ENCODE measurements at places on chromosomes 3 and 15.

GRCh38 chr3:18526667-18527066, 101.5 kb upstream of the SATB1 start:
- no peak for DNase-seq

- no peak for DNase-seq
These were observed 158.8 kb downstream of the KLF13 start for GRCh38 chr15:31485431-31485830.

DNA sequence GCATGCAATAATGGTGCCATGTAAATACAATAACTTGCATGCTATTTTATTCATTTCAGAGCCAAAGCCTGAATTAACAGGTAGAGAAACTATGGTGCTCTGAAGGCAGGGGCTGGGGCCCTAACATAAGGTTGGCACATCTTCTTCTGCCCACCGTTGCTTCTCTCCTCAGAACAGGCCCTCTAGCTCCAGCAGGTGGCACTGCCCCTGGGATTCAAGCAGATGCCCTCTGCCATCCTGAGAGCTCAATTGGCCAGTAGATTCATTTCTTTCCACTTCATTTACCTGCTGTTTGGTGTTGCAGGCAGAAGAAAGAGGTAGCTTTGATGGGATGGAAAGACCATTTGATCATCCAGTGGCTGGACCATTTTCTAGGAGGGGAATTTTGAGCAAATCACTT, 130.5 kb downstream of the FOXB1 start:
- DNase-seq, result no peak

DNA sequence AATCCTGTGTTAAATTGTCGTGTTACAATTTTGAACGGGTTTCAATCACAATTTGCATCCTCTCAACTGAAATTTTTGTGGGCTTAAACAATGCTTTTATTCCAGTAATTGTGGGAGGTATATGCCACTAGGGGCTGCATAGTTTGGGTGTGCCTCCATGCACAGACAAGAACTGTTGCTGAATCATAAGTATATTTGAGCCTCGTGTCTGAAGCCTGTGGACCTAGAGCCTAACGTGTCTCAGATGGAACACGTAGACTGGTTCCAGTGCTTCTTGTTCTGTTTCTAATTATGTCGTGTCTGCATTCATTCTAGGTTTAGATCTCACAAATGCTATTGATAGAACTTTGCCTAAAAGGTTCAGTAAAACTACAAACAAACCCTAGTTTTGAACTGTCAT, 363.4 kb downstream of the RBMS3 start:
- DNase-seq, result no peak

DNA sequence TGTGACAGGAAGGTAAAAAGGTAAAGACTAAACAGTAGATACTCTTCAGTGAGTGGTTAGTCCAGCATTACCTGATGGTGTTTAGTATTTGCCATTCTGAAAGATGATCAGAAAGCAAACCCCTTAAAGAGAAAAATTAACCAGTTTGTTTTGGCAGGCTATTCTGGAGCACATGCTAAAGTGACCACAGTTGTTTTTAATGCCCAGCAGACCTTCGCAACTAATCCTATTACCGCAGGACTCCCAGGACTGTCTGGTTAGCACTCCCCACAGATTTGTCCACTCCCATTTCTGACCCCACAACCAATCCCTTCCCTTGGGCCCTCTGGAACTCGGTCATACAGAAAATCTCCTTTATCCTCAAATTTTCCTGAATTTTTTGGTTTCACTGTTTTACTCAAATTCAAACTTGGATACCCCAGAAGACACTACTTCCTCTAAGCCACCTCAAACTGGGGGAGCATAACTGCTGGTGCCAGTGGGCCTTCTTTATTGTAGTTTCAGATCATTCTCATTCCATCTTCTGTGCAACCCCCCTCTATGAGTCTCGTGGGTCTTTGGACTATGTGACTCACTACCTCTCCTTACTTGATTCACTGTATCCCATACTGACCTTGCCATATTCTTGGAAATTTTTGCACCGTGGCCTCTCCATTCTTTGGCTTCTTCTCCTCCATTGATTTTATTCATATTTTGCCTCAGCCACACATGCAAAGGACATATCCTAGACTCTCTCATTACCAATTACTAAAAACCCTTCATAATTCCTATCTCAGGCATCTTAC, 104.4 kb downstream of the RBMS3 start:
- no peak for DNase-seq

GRCh38 chr15:87477737-87478686, 778.5 kb downstream of the NTRK3 start:
- DNase-seq, result no peak

DNA sequence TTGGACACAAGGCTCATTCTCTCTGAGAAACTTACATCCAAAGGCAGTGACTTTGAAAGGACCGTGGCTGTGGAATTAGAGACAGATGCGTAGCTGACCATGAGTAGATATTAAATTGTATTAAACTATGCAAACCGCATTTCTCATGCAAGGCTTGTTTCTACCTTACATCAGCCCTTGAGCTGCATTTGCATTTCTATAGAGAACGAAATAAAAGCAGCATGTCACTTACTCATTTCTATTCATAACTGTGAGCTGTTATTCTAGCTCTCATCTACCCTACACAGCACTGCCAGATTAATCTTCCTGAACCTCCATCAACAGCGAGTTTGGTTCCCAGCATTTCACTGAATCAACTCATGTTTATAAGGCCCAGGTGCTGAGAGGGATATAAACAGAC, 72.3 kb downstream of the THSD4 start:
- no peak for DNase-seq

DNA sequence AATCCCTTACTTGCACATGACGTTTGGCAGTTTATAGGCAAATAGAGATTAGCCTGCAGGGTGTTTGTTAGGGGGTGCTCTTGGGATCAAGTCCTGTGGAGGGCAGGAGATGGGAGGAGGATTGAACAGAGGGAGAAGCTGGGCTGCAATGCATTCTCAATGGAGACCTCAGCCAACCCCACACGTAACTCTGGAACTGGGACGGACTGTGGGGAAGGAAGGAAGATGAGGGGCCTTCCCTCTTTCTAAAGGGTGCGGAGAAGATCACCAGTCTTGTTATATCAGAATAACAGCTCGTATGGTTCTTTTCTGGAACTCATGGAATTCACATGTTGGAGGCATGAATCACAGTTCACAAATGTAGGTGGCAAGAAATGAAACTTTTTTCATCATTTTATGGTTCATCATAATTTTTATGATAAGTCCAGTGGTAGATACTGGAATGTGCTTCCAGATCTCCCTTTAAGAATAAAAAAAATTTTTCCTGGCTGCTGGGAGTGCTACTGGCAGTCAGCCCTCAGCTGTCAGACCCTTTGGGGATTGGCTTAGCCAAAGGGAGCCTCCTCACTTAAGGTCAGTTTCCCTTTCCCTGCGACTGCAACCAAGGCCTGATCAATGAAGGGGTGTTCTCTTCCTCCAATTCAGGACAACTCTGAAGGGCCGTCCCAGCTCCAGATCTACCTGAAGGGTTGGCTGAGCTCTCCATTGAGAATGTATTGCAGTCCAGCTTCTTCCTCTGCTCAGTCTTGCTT, 20.5 kb upstream of the LYZL4 start:
- DNase-seq, result no peak

DNA sequence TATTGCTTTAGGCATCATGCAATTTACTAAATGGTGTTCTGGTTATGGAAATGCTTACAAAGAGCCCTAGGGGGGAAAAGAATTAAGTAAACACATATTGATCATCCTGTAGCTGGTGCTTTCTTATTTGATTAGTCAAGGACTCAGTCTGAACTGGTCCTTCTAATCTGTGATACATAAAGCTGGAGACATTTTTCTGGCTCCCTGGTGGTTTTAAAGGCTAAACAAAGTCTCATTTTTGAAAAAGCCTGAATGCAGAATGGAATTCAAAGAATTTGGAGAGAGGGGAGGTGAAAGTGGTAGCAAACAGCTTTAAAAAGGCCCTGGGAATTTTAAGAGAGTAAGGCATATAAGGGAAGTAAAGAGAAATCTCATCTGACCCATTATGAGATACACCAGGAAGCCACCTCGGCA, 149.7 kb downstream of the RBMS3 start:
- DNase-seq, result no peak

- DNase-seq, result no peak
These were observed 354.3 kb upstream of the AGTR1 start for GRCh38 chr3:148343416-148343815.

GRCh38 chr3:191753196-191753595, 292.2 kb downstream of the PYDC2 start:
- DNase-seq, result no peak

DNA sequence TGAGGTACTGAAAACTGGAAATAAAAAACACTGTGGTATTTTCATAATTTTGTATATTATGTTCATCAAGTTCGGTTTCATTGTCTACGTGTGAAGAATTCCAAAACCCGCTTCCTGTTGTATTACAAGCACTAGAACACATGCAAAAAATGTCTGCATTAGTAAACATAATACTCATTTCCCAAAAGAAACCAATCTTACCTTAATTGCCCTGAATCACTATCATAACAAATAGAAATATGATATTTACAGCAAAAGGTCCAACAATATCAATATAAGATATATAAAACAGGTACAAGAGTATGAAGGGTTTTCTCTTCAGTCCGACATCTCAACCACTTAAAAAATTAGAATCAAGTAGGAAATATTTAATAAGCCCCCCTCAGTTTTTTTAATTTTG, 26.3 kb upstream of the GP5 start:
- no peak for DNase-seq

- no peak for DNase-seq
These were observed 121.4 kb downstream of the RFTN1 start for GRCh38 chr3:16392065-16392464.

DNA sequence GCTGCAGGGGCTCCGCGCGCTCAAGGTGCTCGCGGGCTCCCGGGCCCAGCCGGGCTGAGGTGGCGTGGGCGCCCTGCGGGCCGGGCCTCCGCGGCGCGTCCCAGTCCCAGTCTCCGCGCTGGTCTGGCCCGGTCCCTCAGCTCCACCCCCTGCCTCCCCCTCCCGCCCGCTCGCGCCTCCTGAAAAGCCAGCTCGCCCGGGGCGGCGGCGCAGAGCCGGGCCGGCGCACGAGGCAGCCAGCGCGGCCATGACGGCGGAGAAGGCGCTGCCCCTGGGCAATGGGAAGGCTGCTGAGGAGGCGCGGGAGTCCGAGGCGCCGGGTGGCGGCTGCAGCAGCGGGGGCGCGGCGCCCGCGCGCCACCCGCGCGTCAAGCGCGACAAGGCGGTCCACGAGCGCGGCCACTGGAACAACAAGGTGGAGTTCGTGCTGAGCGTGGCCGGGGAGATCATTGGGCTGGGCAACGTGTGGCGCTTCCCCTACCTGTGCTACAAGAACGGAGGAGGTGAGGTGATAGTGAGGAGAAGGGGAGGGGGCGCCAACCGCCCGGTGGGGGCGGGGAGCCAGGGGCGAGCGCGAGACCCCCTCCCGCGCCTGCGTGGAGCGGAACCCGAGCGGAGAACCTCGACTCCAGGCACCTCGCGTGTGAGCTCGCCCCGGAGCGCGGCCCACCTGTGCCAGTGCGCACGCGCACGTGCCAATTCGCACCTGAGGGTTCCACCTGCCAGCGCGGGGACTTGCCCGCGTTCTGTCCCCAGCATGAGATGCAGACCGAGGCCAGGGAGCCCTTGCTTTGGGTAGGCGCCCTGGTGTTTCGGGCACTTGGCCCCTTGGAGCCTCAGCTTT, at the start of gene SLC6A11:
TSS of gene SLC6A11 (plus strand) at position 210 of the 844 bp plus-strand sequence. CDS start at position 248, 38 bp downstream.
- DNase-seq, result no peak

DNA sequence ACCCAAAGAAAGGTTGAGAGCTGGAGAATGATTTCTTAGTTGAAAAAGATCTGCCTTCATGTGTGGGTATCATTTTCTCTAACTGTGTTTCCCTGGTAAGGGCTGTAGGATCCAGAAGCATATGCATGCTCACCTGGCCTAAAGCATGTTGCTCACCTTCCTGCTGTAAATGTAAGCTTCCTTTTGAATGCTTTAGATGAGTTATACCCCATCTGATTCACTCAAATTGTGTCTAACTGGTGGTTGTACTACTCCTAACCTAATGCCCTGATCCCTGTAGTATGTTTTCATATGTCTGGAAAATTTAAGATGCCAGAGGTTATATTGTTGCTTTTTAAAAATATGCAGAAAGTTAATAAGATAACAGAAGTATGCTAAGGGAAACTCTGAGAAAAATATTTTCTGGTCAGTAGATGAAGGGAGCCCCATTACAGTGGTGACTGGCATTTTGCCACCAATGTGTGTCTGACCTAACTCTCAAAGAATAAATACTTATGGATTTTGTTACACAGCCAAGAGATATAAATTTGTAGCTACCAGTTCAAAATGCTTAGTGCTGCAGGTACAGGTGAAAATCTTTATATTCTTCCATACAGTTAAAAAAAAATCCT, 7.7 kb downstream of the FILIP1L start:
- no peak for DNase-seq

DNA sequence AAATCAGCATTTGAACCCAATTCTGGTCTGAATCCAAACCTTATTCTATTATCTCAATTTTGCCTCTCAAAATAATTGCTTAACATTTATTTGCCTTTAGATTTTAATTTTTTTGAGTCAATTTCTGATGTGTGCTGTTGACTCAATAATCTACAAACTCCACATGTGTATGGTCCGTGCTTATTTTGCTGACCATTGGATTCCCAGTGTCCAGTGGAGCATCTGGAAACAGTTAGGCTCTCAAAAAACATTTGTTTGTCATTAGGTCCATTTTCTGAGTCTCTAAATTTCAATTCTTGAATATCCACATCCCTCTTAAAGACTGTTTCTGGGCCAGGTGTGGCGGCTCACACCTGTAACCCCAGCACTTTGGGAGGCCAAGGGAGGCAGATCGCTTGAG, 19.2 kb upstream of the MYZAP start:
- DNase-seq, result no peak

DNA sequence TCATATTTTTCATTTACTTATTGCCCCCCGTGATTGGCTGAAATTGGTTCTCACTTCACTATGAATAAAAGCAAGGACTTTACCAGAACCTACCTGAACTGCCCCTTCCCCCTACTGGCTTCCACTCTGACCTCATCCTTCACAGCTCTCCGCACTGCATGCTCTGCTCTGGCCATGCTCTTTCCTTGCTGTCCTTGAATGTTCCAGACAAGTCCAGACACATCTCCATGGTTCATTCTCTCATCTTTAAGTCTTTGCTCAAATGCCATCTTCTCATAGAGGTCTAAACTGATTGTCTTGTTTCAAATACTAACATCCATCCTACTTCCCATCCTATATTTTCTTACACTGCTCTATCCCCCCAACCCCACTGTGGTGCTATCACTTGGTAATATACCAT, 129.4 kb downstream of the CHST2 start:
- DNase-seq, result no peak
